Hepatocyte (in vitro differentiated cells): ENCODE measurements at places on chromosomes 4 and X. TPM values are rescaled to one million over a fixed set of nuclear protein-coding genes. Genes with fewer than 3 reads are reported as not detected.
A peak's percentile ranks its signal among the peaks of the same experiment; 100 is the strongest.

GRCh38 chrX:71251466-71251973, 2.4 kb downstream of the ZMYM3 start:
- no peaks in the 10 kb centered on the region for H3K27me3 ChIP-seq
- DNase-seq, result no peak
- H3K36me3 ChIP-seq, result no peaks in the 10 kb centered on the region
- no peak overlapping the region for H3K4me3 ChIP-seq
- no peak overlapping the region for H3K27ac ChIP-seq

- peaks cover 14% of the 10 kb centered on the region for H3K4me1 ChIP-seq
- peaks cover 5% of the 10 kb centered on the region for H3K27me3 ChIP-seq
- no peak overlapping the region for H3K27ac ChIP-seq
- no peak overlapping the region for H3K4me3 ChIP-seq
- H3K36me3 ChIP-seq, result no peaks in the 10 kb centered on the region
These were observed 2.5 kb downstream of the CCDC110 start for GRCh38 chr4:185468999-185469398.

GRCh38 chrX:14694611-14695010, 165.3 kb downstream of the GLRA2 start:
- no peaks in the 10 kb centered on the region for H3K36me3 ChIP-seq
- H3K4me3 ChIP-seq, result no peak overlapping the region
- no peaks in the 10 kb centered on the region for H3K27me3 ChIP-seq
- H3K27ac ChIP-seq, result no peak overlapping the region
- DNase-seq, result no peak

DNA sequence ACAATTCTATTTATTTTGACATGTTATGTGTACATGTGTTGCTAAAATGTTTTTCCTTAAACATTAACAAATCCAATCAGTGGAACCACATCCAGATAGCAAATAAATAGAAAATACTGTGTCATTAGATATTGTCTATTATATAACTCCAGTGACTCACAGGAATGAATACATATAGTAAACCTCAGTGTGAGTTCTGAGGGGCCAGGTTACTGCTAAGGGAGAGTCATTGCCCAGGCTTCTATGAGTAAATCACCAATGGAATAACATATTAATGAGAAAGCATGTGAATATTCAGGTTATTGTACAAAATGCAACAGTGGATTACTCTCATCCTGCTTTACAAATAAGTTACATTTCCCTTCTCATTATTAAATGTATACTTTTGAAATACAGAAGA, 27.2 kb downstream of the TACR3 start:
- no peaks in the 10 kb centered on the region for H3K27me3 ChIP-seq
- H3K27ac ChIP-seq, result no peak overlapping the region
- no peaks in the 10 kb centered on the region for H3K4me1 ChIP-seq
- no peaks in the 10 kb centered on the region for H3K36me3 ChIP-seq
- H3K4me3 ChIP-seq, result no peak overlapping the region

GRCh38 chr4:18203966-18204365, 182.4 kb upstream of the LCORL start:
- DNase-seq, result no peak
- no peaks in the 10 kb centered on the region for H3K27me3 ChIP-seq
- no peak overlapping the region for H3K27ac ChIP-seq
- no peak overlapping the region for H3K4me3 ChIP-seq
- H3K4me1 ChIP-seq, result no peaks in the 10 kb centered on the region
- H3K36me3 ChIP-seq, result no peaks in the 10 kb centered on the region

- no peak overlapping the region for H3K4me3 ChIP-seq
- H3K36me3 ChIP-seq, result no peaks in the 10 kb centered on the region
- H3K27ac ChIP-seq, result no peak overlapping the region
- no peaks in the 10 kb centered on the region for H3K4me1 ChIP-seq
- DNase-seq, result no peak
These were observed 112.4 kb upstream of the EDA2R start for GRCh38 chrX:66751136-66751782.

GRCh38 chr4:48190839-48191238, 56.8 kb upstream of the TXK start:
- no peaks in the 10 kb centered on the region for H3K36me3 ChIP-seq
- no peaks in the 10 kb centered on the region for H3K4me1 ChIP-seq
- no peak overlapping the region for H3K27ac ChIP-seq
- H3K4me3 ChIP-seq, result no peak overlapping the region
- H3K27me3 ChIP-seq, result no peaks in the 10 kb centered on the region

DNA sequence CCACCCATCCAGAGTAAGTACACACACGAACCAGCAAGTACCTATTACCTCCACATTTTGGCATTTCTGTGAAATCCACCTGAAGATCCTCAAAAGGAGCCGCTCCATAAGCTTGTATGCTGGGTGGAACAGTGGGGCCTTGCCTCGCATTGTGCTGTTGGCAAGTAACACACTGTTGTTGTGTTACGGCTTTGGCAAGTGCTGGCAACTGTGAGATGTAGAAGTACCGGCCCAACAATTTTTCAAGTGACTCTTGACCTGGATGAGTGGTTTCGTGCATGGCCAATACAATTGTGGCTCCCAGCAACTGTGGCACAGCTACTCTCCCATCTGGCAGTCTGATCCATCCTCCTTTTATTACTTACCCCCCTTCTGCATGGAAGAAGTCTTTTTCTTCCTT, 128.7 kb downstream of the CCNB3 start:
- no peaks in the 10 kb centered on the region for H3K36me3 ChIP-seq
- no peak for DNase-seq
- no peaks in the 10 kb centered on the region for H3K27me3 ChIP-seq
- H3K27ac ChIP-seq, result no peak overlapping the region
- H3K4me1 ChIP-seq, result no peaks in the 10 kb centered on the region

DNA sequence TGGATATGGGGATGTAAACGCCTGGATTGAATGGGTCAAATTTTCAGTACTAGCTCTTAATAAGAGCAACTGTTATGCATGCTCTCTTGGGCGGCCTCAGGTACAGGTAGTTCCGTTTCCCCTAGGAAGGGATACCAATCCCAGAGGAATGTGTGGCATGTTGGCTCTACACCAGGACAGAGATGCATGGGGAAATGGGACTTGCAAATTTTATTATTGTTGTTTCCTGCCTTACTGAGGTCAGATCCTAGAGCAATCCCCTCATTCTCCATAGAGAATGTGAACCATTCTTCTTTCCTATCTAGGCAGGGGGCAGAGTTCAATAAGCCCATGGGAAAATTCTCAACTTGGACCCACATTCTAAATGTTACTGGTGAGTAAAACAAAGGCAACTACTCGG, 361.8 kb upstream of the FGF16 start:
- no peak overlapping the region for H3K27ac ChIP-seq
- no peaks in the 10 kb centered on the region for H3K27me3 ChIP-seq
- H3K4me1 ChIP-seq, result no peaks in the 10 kb centered on the region
- no peak for DNase-seq
- H3K36me3 ChIP-seq, result no peaks in the 10 kb centered on the region

GRCh38 chr4:123250843-123251242, 145.8 kb upstream of the SPRY1 start:
- H3K4me3 ChIP-seq, result no peak overlapping the region
- H3K4me1 ChIP-seq, result peaks cover 9% of the 10 kb centered on the region
- peak; percentile 15 for DNase-seq
- H3K27ac ChIP-seq, result no peak overlapping the region
- no peaks in the 10 kb centered on the region for H3K27me3 ChIP-seq
- H3K36me3 ChIP-seq, result no peaks in the 10 kb centered on the region

- DNase-seq, result no peak
- H3K4me1 ChIP-seq, result no peaks in the 10 kb centered on the region
- no peaks in the 10 kb centered on the region for H3K36me3 ChIP-seq
- H3K4me3 ChIP-seq, result no peak overlapping the region
- no peaks in the 10 kb centered on the region for H3K27me3 ChIP-seq
- H3K27ac ChIP-seq, result no peak overlapping the region
These were observed 135.4 kb downstream of the ASMT start for GRCh38 chrX:1750267-1750666.

DNA sequence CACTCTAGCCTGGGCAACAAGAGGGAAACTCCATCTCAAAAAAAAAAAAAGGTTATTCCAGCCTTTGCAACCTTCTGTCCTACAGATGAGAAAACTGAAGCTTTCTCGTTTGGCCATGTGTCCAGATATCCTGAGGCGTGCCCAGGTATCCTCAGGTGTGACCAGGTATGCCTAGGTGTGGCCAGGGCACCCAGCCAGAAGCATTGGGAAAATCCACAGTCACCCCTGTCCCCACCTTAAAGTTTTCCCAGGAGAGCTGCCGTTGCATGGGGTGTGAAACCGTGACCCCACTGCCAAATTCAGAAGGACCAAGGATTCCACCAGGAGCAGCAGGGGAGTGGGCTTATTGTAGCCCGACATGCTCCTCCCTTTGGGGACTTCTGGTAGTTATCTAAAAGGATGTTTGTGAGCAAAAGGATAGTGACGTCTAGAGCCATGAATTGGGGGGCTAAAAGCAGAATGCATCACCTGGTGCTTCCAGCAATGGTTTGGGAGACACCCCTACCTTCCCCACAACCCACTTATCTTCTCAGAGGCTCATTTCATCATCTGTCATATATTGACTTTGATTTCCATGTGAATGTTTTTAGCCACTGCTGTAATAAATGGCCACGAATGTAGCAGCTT, 4.0 kb upstream of the DHRSX start:
- H3K27ac ChIP-seq, result no peak overlapping the region
- no peak overlapping the region for H3K4me3 ChIP-seq

- no peak for DNase-seq
- H3K27me3 ChIP-seq, result no peaks in the 10 kb centered on the region
- no peak overlapping the region for H3K27ac ChIP-seq
- H3K36me3 ChIP-seq, result no peaks in the 10 kb centered on the region
- H3K4me3 ChIP-seq, result no peak overlapping the region
These were observed 45.9 kb downstream of the CORIN start for GRCh38 chr4:47791965-47792364.

DNA sequence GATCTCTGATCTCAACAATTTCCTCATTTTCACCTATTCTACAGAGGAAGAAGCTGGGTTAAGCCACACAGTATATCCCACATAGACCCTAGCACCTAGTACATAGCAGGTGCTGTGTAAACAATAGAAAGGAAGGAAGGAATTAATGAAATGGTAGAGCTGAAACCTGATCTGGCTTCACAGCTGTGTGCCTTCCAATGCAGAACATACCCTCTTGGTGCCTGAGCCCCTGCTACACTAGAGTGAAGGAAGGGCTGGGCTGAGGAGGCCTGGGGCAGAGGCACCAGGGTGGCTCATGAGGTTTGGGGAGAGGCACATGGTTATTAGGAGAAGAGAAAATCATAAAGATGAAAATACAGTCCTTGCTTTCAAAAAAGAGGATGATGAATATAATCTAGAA, 21.3 kb downstream of the LRRC66 start:
- H3K4me3 ChIP-seq, result no peak overlapping the region
- no peaks in the 10 kb centered on the region for H3K27me3 ChIP-seq
- peaks cover 7% of the 10 kb centered on the region for H3K4me1 ChIP-seq
- no peak for DNase-seq
- no peak overlapping the region for H3K27ac ChIP-seq

- H3K27ac ChIP-seq, result peak overlapping the region; percentile 19
- peaks cover 18% of the 10 kb centered on the region for H3K4me1 ChIP-seq
- H3K4me3 ChIP-seq, result no peak overlapping the region
- no peaks in the 10 kb centered on the region for H3K27me3 ChIP-seq
These were observed 45.6 kb downstream of the GPC3 start for GRCh38 chrX:133939655-133940302.

- peak overlapping the region; percentile 85 for H3K27ac ChIP-seq
- peaks cover 16% of the 10 kb centered on the region for H3K4me1 ChIP-seq
These were observed 15.9 kb downstream of the MID1IP1 start for GRCh38 chrX:38817004-38817703.

DNA sequence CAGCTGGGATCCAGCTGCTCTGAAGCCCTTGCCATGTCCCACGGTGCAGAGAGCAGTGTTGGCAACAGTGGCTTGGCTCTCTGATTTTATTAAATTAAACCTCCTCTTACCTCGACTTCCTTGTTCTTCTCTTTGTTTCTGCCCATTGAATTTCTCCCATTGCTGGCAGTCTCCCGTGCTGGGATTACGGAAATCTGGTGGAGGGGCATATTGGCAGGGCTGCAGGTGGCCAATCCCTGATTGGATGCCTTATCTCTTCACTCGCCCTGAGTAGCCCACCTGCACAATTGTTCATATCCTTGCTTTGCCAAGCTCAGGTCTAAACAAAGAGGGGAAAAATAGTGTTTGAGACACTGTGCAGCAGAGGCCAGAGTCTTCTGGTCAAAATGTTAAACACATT, 493.9 kb downstream of the TMA16 start:
- no peak overlapping the region for H3K4me3 ChIP-seq
- no peak for DNase-seq
- H3K27me3 ChIP-seq, result no peaks in the 10 kb centered on the region
- no peak overlapping the region for H3K27ac ChIP-seq
- H3K36me3 ChIP-seq, result no peaks in the 10 kb centered on the region
- H3K4me1 ChIP-seq, result peaks cover 3% of the 10 kb centered on the region

DNA sequence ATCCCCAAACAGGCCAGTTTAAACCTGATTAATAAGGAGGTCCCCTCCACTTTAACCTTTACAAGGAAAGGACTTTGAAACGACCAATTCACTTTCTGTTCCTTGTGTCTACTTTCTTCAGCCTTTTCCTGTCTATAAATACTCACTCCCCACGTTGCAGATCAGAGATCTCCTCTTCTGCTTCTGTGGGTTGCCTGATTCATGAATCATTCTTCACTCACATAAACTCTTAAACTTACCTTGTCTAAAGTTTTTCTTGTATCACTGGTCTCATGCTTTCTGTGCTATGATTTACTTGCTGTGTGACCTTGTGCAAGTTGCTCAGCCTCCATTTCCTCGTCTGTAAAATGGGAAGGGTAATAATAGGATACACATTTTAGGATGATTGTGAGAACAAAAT, 236.1 kb downstream of the QDPR start:
- H3K27ac ChIP-seq, result no peak overlapping the region
- DNase-seq, result no peak
- no peaks in the 10 kb centered on the region for H3K27me3 ChIP-seq
- H3K4me3 ChIP-seq, result no peak overlapping the region
- H3K36me3 ChIP-seq, result no peaks in the 10 kb centered on the region
- H3K4me1 ChIP-seq, result no peaks in the 10 kb centered on the region

GRCh38 chr4:94457692-94458106, 6.0 kb downstream of the PDLIM5 start:
- peaks cover 35% of the 10 kb centered on the region for H3K4me1 ChIP-seq
- DNase-seq, result no peak
- no peak overlapping the region for H3K27ac ChIP-seq

APBB2 gene
- 47.5 and 50.1 TPM in 2 replicates for total RNA-seq

USP51 gene
- total RNA-seq, result 5.3 and 5.8 TPM in 2 replicates

HPF1 gene
- total RNA-seq, result 19.7 and 29.0 TPM in 2 replicates

MAGEA11 gene
- total RNA-seq, result not detected in 2 replicates

TMEM156 gene
- 1.3 TPM in 1 of 2 replicates, not detected in the other for total RNA-seq

PDK3 gene
- total RNA-seq, result 22.5 and 30.9 TPM in 2 replicates

SPATA18 gene
- total RNA-seq, result 7.8 and 12.3 TPM in 2 replicates

HCCS gene
- 20.3 and 21.5 TPM in 2 replicates for total RNA-seq

KIAA1210 gene
- total RNA-seq, result 0.03 and 0.40 TPM in 2 replicates

REELD1 gene
- total RNA-seq, result not detected in 2 replicates

GRPR gene
- total RNA-seq, result 3.7 and 6.1 TPM in 2 replicates
